ENCODE measurements at places on chromosomes 16 and 17.

GRCh38 chr16:9192746-9193145, 101.3 kb downstream of the HAPSTR1 start:
- DNase-seq, result no peak

- DNase-seq, result no peak
Observed at GRCh38 chr16:3234543-3234856, 458 bp downstream of the ZNF200 start.

DNA sequence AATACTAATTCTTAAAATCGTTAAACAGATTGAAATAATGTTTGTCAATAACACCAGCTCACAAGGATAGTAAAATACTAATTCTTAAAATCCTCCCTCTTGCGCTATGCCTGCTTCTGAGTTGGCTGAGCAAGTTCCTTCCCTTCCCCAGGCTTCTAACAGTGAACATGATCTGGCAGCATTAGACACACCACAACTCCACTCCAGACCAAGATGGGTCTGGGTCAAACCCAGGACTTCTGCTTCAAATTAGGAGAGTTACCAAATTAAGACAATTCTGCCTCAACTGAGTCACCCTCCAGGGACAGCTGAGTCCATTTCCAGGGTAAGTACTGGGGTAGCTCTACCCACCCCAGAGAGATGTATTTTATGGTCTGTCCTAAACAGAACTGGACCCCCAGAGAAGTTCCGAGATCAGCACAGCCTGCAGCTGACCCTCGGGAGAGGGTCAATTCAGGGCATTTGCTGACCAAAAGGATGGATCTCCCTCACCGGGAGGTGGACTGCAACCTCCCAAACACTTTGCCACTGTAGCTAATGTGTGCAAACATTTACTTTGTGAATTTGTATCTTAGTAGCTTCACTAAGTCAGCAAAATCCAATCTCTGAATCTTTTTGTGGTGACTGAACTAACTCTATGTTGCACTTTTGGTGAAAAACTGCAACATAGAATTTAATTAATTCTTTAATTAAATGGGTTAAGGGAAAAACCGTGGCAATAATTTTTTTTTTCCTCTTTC, 48.8 kb downstream of the ADCY9 start:
- DNase-seq, result no peak

GRCh38 chr17:61279476-61280145, 120.0 kb upstream of the TBX2 start:
- DNase-seq, result no peak

DNA sequence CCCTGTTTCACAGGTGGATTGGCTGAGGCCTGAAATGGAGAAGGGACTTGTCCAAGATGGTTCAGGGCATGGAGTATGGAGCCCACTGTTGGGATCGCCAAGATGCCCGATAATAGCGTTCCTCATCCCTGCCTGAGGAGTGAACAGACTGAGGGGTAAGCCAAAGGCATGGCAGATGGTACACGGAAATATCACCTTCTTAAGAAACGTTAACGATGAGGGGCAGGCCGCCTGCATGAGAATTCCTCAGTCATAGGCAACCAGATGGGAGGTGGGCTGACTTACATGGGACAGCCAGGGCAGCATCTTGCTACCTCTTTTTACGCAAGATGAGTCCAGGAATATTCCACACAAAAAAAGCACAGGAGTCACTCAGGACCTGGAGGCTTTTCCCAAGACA, 188.1 kb downstream of the CCDC182 start:
- no peak for DNase-seq

DNA sequence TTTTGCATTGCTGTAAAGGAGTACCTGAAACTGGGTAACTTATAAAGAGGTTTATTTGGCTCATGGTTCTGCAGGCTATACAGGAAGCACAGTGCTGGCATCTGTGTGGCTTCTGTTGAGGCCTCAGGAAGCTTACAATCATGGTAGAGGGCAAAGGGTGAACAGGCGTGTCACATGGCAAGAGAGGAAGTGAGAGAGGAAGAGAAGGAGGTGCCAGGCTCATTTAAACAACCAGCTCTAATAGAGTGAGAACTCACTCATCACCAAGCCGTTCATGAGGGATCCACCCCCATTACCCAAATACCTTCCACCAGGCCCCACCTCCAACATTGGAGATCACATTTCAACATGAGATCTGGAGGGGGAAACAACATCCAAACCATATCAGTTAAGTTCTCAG, 16.4 kb upstream of the CLEC19A start:
- no peak for DNase-seq
